ENCODE measurements at places on chromosomes 1 and 21.
A peak's percentile ranks its signal among the peaks of the same experiment; 100 is the strongest.

- no peak for DNase-seq
These were observed 28.1 kb upstream of the ACBD6 start for GRCh38 chr1:180530501-180530900.

GRCh38 chr1:155082301-155083051, 3.8 kb downstream of the EFNA3 start:
- no peak for DNase-seq

DNA sequence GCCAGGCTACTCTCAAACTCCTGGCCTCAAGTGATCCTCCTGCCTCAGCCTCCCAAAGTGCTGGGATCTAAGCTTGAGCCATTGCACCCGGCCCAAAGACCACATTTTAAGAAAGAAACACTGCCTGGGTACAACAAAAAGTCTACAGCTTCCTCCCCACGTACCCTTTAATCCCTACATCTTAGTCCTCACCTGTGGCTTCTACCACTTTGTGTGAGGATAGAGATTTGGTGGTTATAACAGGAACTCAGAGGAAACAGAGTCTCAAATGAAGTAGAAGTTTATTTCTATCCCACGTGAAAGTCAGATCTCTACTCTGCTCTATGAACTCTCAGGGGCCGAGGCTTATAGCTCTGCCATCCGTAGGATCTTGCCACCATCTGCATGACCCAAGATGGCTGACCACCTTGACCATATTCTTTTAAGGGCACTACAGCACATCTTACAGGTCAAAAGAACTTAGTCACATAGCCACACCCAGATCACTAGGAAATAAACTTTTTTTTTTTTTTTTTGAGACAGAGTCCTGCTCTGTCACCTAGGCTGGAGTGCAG, 13.4 kb downstream of the GPX7 start:
- no peak for DNase-seq

GRCh38 chr1:96633695-96634094, 87.9 kb upstream of the PTBP2 start:
- no peak for DNase-seq

DNA sequence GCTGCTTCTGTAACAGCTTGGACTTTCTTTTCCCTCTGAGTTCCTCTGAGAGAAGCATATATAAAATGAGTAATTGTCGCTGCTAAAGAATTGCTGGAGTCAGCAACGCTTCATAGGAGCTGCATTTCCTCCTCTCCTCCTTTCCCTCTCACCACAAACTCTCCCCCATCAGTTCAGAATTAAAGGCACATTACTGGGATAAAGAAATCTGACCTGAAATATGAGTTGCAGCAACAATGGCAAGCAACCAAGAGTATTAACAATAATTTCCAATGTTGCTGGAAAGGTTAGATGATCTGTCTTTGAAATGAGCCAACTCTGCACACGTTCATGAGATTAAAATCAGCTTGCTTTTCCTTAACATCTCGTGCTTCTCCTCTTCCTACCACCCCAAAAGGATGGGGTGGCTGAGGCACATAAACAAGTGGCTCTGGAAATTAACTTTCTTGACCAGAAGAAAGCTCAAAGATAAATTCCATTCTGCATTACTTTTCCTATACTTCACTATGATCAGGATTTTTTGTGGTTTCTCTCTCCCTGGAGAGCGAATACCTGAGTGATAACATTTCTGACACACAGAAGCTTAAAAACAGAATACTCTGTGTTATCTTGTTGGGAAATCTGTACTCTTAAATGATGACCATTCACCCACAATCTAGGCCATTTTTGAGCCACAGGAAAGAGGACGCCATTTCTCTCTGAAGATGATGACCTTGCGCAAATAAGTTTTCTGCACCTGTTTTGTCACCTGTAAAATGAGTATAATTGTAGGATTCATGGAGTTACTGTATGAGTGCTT, 90.2 kb downstream of the TGFBR3 start:
- DNase-seq: no peak

- DNase-seq: no peak
These were observed 36.5 kb upstream of the KCNJ15 start for GRCh38 chr21:38220270-38220737.

GRCh38 chr1:24206516-24207394, 19.7 kb upstream of the IFNLR1 start:
- no peak for DNase-seq

- no peak for DNase-seq
These were observed 131.7 kb downstream of the TMEM53 start for GRCh38 chr1:44542420-44543063.

GRCh38 chr1:65722461-65722860, 70.2 kb upstream of the PDE4B start:
- DNase-seq: no peak

DNA sequence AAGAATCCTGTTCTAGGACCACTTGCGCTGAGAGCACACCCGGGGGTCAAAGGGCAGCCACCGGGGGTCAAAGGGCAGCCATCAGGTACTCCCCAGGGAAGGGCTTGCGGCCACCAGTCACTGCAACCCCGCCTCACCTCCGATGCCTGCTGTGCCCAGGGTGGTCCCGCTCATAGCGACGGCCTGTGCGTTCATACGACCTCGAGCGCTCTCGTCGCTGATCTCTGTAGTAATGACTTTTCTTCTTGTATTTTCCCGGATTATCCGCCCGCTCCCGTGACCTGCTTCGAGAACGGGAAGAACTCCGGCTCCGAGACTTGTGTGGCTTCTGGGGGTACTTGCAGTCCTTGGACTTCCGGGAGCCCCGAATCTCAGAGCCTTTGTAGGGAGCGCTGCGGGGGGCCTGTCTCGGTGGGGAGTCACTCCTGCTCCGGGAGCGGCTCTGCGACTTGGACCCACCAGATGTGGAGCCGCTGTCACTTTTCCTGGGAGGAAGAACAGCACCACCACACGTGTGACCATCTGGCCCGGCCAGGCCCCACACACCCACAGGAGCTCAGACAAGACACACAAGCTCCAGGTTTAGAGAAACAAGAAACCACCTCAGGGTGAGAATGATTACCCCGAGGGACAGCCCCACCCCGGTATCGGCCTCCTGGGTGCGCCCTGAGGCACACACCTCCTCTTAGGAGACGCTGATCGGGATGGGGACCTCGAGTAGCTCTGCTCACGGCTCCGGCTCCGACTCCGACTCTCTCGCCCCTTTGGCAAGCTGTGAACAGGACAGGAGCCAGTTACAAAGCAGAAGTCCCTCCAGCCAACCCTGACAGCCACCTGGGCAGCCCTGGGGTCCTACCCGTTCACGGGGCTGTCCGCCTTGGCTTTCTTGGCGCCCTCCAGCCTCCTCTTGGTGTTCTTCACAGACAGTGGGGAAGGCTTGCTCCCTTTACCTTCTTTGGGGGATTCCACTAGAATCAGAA, 11.7 kb downstream of the CCNL2 start:
- no peak for DNase-seq

DNA sequence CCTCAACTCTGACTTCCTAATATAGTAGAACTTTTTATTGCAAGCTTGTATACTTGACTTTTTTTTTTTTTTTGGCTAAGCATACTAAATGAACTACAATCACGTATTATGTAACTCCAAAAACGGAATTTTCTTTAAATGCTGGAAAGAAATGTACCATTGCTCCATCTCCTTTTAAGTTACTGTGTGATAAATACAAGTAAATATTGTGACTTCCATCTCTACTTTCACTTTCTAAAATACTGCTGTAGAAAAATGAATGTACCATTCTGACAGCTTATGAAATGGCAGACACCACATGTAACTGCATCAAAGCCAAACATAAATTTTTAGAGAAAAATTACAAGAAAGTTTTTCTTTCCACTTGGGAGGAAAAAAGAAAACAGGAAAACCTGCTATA, 54.7 kb downstream of the ASH1L start:
- DNase-seq: no peak

- no peak for DNase-seq
These were observed 3.7 kb downstream of the ATP1B1 start for GRCh38 chr1:169110236-169110635.

GRCh38 chr1:170668209-170669106, 4.5 kb downstream of the PRRX1 start:
- DNase-seq: peak; percentile 50

DNA sequence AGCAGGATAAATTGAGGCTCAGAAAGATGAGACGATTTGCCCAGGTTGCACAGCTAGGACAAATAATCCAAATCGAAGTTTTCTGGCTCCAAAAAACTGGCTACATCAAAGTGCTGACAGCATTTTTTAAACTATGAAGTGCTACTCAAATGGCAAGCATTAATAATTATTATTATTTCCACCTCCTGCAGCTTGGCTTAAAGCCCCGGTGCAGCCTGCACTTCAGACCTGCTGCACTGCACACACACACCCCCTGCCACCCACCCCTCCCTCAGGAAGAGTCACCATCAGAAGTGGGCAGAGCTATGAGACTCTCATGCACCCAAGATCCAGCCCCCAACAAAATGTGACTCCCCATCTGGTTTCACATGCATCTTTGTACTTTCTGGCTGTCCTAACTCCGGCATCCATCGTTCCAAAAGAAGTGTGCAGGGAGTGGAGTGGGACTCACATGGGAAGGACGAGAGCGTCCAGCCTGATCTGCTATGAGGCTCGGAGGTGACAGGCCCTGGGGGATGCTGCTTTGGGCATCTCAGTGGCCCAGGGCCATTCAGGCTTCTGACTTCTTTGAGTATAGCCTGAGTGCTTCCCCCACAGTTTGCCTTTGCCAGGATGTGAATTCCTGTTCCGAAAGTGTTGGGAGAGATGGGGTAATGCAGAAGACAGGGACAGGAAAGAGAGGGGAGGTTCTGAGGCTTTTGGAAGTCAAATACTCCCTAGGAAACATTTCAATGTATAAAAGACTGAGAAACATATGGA, 65.0 kb upstream of the FAM20B start:
- no peak for DNase-seq

GRCh38 chr1:161018631-161018930, 2.4 kb downstream of the F11R start:
- DNase-seq: no peak

- DNase-seq: no peak
These were observed 19.7 kb downstream of the ACBD6 start for GRCh38 chr1:180482425-180483275.

DNA sequence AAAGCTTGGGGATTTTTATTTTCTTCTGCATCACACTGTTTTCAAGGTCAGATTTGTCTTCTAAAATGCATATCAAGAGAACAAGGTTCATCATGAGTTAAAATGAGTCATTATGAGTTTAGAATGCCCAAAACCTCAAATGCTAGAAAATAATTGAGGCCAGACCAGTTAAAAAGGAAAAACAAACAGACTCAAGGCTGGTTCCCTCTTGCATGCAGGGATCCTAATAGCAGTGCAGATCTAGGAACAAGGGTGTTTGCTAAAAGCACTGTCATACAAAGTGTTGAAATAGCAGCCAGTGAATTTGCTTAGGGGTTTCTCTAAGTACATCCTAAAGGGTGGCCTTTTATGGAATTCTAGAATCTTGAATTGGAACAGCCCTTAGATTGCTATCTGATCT, 15.3 kb downstream of the BEND5 start:
- DNase-seq: no peak

DNA sequence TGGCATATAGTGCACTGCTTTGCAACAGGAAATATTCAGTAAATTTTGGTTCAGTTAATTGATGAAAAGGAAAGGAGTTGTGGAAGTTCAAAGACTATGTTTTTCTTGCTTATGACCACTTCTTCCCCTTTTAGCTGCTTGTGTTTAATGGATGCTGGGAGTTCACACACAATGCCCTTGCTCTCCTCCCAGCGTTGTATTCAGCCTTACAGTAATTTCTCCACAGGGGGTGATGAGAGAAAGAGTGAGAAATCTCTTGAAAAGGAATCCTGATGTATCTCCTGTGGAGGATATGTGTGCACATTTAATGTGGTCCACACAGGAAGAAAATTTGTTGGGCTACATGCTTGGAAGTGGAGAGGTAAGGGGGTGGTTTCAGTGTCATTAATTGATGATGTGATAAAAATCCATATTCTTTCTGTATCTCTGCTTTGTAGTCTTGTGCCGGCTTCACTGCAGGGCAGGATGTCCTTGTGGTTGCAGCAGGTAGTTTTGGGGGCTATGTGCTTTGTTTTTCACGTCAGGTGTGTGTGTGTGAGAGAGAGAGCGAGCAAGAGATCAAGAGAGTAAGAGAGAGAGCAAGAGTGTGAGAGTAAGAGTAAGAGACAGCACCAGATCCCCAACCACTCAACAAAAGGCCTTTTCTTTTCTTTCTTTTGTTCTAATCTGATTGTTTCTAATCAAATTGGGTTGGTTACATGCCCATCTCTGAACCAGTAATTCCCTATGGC, 204.4 kb downstream of the RWDD3 start:
- no peak for DNase-seq

- DNase-seq: no peak
These were observed 180.0 kb downstream of the TTLL7 start for GRCh38 chr1:83818916-83819315.

DNA sequence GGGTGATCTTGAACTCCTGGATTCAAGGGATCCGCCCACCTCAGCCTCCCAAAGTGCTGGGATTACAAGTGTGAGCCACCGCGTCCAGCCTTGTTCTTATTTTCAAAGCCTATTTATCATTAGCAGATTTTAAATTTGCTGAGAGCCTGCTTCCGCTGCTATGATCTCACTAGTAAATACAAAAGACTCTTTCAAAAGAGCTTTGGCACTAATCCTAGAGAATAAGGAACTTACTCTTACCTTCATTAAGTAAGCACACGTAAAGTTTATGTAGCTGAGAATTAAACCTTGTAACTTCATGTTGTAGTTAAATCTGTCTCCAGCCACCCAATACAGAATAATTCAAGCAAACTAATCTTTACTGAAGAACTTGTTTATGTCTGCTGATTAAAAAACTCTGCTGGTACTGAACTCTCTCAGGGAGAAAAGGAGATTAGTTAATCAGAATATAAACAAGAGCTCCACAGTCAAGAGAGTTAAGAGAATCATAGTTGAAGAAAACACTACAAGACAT, 72.3 kb downstream of the RUSC1 start:
- DNase-seq: peak; percentile 54

- DNase-seq: no peak
These were observed 1.4 kb downstream of the ZBTB8A start for GRCh38 chr1:32540605-32541004.

- no peak for DNase-seq
These were observed 68.4 kb upstream of the DPYD start for GRCh38 chr1:97989094-97989680.

DNA sequence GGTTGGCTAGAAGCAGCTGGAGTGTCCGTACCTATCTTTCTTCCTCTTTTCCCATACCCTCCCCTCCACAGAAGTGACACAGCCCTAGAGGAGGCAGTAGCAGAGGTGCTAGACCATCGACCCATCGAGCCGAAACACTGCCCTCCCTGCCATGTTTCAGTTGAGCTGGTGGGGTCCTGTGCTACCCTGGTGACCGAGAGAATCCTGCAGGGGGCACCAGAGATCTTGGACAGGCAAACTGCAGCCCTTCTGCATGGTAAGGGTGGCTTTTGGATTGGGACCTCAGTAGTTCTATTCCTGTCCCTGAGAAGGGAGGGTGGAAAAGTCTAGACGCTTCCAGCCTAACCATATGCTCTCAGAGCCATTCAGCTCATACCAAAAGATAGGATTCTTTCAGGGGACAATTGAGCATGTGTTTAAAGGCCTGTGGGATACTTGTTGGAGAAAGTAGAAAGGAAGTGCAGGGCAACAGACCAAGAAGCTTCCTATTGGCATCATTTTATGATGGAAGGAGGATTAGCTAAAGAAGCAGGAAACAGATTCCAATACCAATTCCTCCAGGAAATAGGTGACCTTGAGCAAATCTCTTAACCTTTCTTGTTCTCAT, 11.7 kb upstream of the BNIPL start:
- DNase-seq: peak; percentile 84

- DNase-seq: no peak
These were observed 1.4 kb downstream of the KTI12 start for GRCh38 chr1:52032124-52032784.

GRCh38 chr1:214573386-214574318, 22.2 kb upstream of the PTPN14 start:
- no peak for DNase-seq

- no peak for DNase-seq
These were observed 122.2 kb upstream of the HOOK1 start for GRCh38 chr1:59692591-59692990.
